Suppressor macrophage (primary cell): ENCODE measurements at places on chromosomes 1 and 21.

DNA sequence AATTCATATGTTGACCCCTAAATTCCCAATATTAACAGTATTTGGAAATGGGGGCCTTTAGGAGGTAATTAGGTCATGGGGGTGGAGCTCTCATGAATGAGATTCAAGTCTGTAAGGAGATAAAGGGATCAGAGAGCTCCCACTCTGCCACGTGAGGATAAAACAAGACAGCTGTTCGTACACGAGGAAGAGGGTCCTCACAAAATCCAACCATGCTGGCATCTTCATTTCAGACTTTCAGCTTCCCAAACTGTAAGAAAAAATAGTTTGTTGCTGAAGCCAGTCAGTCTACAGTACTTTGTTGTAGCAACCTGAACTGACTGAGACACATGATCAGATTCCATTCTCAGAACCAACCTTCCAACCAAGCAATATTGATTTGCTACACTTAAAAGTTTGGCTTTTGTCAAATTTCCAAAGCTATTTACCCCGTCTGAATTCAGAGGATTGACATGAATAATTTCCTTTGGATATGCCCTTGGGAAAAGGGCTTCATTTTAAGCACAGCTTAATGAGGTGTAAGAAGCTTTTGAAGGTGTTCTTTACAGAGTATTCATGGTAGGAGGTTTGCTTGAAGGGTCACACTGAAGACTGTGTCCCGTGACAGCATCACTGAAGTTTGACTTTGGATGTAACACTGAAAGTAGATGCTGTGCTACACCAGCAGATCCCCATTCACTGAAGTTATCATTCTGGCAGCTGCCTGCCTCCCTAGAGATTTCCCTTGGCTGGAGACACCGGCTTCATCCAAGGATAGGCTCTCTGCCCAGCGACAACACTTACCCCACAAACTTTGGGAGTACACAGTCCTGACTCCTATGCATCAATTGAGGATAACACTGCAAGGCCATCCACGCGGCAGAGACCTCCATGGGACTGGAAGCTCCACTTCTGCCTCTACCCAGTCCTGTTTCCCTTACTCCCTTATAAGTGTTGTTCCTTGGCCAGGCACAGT lies 4.9 kb upstream of the OMA1 start:
- no peak for DNase-seq

DNA sequence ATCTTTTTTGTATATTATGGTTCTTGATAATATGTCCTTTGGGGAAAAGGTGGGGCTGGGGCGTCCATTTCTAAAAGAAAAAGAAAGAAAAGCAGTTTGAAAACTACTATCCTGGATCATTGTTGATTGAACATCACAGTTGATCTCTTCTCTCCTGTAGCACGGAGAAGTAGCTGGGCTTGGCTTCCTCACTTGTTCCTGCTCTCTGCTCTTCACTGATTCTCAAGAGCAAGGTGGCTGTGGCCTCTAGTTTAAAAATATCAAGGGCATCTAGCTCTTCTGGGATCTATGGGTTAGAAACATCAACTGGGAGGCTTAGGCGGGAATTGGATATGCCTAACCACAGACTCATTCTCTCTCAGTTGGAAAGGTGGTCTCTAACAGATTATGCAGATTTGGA lies 38.1 kb upstream of the EPHA8 start:
- no peak for DNase-seq

DNA sequence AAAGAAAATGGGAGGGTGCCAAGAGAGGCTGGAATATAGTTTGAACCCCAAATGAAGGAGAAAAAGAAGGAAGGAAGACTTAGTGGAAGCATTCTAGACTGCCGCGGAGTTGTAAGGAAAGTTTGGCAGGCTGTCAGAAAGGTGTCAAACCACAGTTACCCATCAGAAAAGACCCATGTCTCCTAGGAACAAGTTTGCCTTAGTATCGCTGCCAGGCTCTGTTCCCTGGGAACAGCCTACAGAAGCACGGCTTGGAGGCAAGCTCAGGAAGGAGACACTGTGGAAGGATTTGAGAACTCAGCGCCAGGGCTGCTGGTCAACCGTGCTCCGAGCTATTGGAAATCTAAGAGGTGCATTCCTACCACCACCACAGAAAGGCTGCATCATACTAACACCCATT lies 197.4 kb downstream of the RRAGC start:
- DNase-seq = no peak

DNA sequence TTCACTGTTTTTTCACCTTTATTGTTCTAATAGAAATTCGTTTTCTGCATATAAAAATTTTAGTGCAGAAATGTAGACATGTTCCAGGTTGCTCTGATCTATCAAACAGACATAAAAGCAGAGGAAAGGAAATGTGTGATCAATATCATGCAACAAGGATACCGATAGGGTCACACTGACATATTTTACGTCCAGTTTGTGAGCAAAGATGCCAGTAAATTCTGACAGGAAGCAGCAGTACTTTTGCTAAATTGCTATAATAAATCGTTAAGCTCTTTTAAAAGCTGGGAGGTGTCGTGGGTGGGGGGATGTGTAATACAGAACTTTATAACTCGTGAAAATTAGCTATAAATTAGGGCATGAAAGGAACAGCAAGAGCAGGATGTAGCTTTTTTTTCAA lies 955.2 kb downstream of the BRINP3 start:
- no peak for DNase-seq

DNA sequence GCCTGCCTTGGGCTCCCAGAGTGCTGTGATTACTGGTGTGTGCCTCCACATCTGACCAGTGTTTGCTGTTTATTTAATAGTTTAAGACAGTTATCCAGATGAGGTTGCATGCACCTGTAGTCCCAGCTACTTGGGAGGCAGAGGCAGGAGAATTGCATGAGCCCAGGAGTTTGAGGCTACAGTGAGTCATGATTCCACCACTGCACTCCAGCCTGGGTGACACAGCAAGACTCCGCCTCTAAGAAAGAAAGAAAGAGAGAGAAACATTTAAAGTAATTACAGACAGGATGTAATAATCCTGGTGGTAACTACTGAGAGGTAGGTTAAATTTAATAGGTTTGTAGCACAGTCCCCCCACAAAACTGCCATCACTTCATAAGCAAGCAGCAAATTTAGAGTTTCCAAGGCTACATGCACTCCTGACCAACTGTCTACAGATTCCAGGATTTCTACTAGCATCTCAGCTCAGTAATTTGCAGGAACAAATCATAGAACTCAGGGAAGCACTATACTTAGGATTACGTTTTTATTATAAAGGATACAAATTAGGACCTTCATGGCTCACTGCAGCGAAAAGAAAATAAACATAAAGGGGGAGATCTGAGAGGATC lies 89.6 kb downstream of the PKN2 start:
- DNase-seq = no peak

- DNase-seq = peak; percentile 45
Measured at GRCh38 chr1:211653959-211654496, 21.4 kb downstream of the NEK2 start.

GRCh38 chr1:31855038-31855845 lies 39.4 kb upstream of the SPOCD1 start:
- DNase-seq = peak; percentile 58

DNA sequence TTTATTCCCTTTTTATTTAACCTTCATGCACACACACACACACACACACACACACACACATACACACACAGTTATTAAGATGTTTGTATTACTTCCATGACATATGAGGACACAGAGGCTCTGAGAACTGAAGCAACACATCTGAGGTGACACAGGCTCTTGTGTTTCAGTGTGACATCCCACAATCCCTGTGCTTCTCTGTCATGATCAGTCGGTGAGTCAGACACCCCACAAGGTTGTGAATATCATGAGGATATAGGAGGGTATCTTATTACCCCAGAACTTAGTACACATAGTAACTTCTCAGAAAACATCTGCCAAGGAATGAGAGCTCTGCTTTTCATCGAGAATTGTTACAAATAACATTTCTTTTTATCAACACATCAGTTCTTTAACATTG lies 459.3 kb downstream of the PLPP3 start:
- peak; percentile 5 for DNase-seq

- DNase-seq = no peak
Measured at GRCh38 chr1:163361123-163361934, 39.6 kb downstream of the NUF2 start.

- DNase-seq = peak; percentile 82
Measured at GRCh38 chr1:153231785-153232184, 14.4 kb downstream of the PRR9 start.

DNA sequence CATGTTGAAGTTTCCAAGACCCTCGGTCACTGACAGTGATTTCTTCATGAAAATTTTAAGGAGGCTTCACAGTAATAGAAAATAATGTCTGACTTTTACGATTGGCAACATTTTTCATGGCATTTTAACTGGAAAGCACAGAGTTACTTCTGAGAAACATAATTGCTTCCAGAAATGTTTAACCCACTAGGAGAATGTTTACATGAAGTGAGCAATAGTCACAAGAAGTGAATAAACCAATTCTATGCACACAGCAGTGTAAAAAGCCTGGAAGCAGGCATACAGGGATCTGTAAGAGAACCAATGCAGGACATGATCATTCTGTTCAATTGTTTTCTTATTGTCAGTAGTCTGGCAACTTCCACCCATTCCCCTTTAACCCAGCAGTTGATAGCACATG lies 316.2 kb upstream of the CXADR start:
- no peak for DNase-seq

- DNase-seq = no peak
Measured at GRCh38 chr21:44686000-44686781, 4.2 kb upstream of the KRTAP12-1 start.

DNA sequence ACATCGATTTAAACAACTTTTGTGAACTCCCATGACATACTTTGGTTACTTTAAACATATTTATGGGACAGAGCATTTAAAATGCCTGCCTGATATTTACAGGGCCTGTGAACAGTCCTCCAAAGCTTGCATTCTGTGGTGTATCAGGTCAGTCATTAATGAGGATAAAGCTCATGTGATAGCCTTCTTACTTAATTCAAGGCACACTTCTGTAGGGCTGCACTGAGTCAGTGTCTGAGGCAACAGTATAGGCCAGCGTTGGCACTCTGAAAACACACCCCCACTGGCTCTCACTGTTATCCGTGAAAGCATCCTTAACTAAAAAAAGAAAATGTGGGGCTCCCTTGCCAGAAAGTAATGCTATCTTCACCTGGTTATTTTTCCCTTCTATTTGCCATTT lies 200.0 kb downstream of the NFIA start:
- no peak for DNase-seq

DNA sequence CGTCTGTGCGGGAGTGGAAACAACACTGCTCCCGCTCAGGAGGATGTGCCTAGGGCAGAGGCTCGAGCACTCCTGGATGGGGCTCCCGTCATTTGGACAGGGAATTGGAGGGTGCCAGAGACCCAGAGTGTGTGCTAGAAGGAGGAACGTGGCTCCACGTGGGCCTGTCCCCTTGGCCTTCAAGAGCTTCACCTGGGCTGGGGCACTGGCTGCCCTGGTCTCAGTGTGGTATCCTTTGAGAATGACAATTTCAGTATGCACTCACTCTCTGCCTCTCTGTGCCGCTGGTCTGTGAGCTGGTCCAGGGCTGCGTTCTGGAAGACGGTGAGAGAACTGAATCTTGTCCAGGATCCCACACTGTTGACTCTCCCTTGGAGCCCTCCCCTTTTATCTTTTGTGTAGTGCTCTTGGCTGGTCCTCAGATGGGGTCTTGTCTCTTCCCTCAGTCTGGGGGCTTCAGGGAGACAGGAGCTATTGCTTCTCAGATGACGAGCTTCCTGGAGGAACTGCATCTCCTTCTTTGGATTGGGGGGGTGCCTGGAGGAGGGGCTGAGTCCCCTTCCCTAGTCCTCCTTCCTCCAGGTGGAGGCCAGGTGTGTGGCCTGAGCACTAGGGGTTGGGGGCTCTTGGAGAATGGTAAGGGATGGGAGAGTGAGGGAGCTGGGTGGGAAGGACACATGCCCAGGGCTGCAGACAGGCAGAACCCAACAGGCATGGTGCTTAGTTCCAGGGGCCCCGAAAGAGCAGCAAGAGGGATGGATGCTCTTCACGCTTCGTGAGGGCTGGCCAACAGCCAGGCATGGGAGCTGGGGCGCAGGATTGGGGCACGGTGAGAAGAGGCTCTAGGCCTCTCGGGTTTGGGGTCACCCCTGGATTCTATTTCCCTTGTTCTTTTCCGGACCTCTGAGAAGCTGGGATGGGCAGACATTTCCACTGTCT lies 14.8 kb upstream of the ETV3L start:
- DNase-seq = no peak

DNA sequence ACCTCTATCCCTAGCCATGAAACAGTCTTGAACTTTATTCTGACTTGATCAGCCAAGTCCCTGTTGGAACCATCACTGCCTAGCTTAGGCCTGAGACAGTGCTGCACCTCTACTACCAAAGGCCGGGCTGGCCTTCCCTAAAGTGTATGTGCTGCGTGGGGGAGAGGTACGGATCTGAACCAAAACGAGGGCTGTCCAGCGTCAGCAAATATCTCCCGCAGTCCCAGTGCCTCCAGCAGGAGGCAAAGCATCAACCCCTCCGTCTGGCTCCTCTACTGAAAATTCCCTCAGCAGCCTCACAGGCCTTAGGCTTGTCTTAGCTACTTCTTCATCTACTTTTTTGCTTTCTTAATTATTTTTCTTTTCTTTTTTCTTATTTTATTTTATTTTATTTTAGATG lies 33.3 kb upstream of the KIF26B start:
- no peak for DNase-seq
